Suprapubic skin (tissue), 4 donors: ENCODE measurements at places on chromosomes 7 and 10. TPM values are rescaled to one million over a fixed set of nuclear protein-coding genes. Genes with fewer than 3 reads are reported as not detected.

GRCh38 chr10:44974082-44974627, 4.5 kb downstream of the DEPP1 start:
- peak overlapping the region; percentile 57 for H3K27ac ChIP-seq
- peaks cover 12% of the 10 kb centered on the region for H3K36me3 ChIP-seq
- peak overlapping the region; percentile 42 for H3K4me3 ChIP-seq
- no peak for DNase-seq
- H3K4me1 ChIP-seq, result peaks cover 44% of the 10 kb centered on the region

DNA sequence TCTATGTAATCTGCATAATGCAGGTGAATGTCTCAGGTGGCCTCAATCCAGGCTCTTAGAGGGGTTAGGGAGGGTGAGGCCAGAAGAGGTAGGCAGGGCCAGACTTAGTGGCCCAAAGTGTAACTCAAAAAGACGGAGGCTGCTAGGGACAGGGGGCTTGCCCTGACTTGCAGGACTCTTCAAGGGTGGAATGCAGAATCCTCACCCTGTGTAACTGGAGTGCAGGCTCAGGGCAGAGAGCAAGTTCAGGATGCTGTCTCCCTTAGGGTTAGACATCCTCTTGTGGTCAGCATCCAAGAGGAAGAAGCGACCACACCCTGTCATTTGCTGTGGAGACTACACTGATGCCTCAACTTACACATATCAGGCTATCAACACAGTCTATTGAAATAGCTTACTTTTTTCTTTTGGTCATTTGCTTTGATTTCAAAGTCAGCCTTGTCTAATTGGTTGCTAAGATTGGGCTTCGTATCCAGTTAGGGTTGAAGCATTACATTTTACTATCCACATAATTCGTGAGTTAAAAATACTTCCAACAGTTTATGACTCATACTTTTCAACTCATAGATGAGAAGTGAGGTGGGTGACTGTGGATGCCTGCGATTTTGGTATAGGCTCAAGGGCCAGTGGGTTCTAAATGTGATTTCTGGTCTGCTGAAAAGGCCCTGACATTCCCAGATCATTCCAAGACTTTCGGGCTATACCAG, 563.6 kb downstream of the SUGCT start:
- no peak for DNase-seq
- no peaks in the 10 kb centered on the region for H3K36me3 ChIP-seq
- no peaks in the 10 kb centered on the region for H3K27me3 ChIP-seq
- H3K4me3 ChIP-seq, result no peak overlapping the region

- H3K4me1 ChIP-seq, result no peaks in the 10 kb centered on the region
- no peak overlapping the region for H3K27ac ChIP-seq
- no peak for DNase-seq
- no peaks in the 10 kb centered on the region for H3K36me3 ChIP-seq
Observed at GRCh38 chr7:123209786-123210185, 10.0 kb upstream of the SLC13A1 start.

DNA sequence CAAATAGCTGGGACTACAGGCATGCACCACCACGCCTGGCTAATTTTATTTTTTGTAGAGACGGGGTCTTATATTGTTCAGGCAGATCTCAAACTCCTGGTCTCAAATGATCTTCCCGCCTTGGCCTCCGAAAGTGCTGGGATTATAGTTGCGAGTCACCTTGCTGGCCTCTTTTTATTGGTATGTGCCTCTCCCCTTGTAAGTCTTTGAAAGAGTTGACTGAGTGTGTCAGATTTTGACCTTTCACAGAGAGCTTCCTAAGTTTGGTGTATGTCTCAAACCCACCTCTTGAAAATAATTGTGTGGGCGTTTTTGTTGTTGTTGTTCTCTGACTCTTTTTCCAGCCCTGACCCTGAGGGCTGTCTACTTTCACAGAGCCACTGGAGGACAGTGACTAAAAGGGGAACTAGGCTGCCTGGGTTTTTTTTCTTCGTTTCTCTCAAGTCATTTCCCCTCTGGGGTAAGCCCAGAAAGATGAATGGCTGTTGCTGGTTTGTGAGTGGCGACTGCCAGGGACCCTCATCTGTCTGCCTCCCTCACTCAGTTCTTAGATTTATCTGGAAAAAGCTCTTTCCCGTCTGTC, 262.8 kb downstream of the ZEB1 start:
- no peak for DNase-seq
- H3K27ac ChIP-seq, result no peak overlapping the region
- no peaks in the 10 kb centered on the region for H3K27me3 ChIP-seq
- H3K4me1 ChIP-seq, result peaks cover 19% of the 10 kb centered on the region
- H3K4me3 ChIP-seq, result no peak overlapping the region
- H3K36me3 ChIP-seq, result no peaks in the 10 kb centered on the region

DNA sequence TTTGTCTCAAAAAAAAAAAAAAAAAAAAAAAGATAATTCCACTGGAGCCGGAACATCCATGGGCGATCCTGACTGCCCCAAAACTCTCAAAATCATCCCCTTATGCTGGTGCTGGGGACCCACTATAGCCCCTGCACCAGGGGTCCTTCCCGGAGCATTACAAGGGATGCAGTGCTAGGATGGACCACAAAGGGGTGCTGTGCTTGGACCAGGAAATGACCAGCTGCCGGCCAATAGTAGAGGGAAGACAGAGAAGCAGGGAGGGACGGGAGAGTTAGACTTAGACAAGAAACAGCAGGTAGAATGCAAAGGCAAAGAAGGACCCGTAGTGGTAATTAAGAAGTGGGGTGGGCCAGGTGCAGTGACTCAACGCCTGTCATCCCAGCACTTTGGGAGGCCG, 40.5 kb downstream of the RCC1L start:
- no peaks in the 10 kb centered on the region for H3K27me3 ChIP-seq
- H3K36me3 ChIP-seq, result no peaks in the 10 kb centered on the region
- DNase-seq, result no peak
- no peak overlapping the region for H3K4me3 ChIP-seq
- no peaks in the 10 kb centered on the region for H3K4me1 ChIP-seq

- no peaks in the 10 kb centered on the region for H3K27me3 ChIP-seq
- H3K36me3 ChIP-seq, result no peaks in the 10 kb centered on the region
- no peak for DNase-seq
- H3K27ac ChIP-seq, result no peak overlapping the region
Observed at GRCh38 chr7:108285003-108285368, 154.8 kb upstream of the LAMB4 start.

CALHM3 gene
- total RNA-seq, result not detected

CAMK2B gene
- total RNA-seq, result 5.1 TPM

OR2A7 gene
- 14.6 TPM for total RNA-seq
